Posterior vena cava (tissue), 2 donors: ENCODE measurements at places on chromosomes 11 and 22. TPM values are rescaled to one million over a fixed set of nuclear protein-coding genes. Genes with fewer than 3 reads are reported as not detected.

- no peak for DNase-seq
These were observed 25.2 kb downstream of the RAB39A start for GRCh38 chr11:107953446-107953845.

Gene PHLDA2
- 8.1 TPM for total RNA-seq

Gene HPX
- total RNA-seq = 1.2 TPM

DNA sequence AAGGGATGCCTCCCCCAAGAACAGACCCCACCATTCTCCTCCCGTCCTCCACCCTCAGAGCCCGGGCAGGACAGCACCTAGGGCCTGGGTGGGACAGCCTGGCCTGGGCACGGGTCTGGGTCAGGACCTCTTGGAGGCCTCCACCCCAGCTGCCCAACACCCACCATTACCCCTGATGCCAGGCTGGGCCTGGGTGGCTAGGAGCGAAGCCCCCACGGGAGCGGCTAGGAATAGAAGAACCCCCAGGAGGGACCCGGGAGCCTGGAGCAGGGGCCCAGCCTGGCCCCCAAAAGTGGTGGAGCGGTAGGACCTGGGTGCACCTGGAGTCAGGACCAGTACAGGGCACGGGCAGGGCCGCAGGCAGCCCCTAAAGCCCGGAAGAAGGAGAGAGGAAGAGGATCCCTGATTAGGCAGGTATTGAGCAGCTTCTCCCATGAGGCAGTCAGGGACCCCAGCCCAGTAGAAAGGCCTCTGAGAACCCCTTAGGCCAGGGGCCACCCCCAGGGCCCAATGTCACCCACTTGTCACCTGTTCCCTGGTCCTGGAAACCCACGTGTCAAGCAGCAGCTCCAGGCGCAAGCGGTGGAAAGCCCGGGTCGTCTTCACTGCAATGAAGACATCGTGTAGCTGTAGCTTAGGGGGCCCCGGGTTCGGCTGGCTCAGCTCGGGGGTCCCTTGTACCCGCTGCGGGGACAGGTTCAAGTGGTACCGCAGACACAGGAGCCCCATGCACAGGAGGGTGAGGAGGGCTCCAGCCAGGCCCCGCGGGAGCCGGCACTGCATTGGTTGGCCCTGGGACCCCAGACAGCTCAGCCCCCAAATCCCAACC lies 575 bp downstream of the MFNG start:
- DNase-seq = no peak

DNA sequence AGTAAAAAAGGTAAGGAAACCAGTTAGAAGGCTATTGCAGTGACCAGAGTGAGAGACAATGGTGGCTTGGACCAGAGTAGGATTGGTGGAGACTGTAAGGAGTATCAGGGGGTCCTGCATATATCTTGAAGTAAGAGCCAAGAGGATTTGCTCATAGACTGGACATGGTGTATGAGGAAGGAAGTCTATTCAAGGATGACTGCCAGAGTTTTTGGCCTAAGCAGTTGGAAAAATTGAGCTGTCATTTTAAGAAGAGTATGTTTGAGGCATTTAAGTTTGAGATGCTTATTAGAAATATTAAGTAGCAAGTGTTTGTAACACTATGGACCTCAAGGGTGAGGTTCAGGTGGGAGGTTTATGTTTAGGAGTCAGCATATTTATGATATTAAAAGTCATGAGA lies 596.6 kb downstream of the METTL15 start:
- no peak for DNase-seq

DNA sequence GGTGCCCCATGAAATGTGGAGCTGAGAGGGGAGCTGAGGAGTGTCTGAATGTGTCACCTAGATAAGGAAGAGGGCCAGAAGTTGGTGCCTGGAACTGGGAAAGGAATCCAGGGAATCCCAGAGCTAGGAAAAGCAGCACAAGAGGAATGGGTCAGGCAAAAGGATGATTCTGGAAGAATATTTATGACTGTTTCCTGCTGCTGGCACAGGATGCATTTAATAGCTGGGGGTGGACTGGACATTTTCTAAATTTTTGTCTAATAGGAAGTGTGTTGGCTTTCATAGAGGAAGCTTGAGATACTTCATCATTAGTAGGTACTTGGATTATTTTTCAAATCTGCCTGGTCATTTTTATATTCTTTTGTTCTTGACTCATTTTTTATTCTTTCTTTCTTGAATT lies 17.4 kb upstream of the MRGPRX2 start:
- DNase-seq = no peak

Gene MS4A12
- not detected for total RNA-seq

Gene SCGB1D2
- total RNA-seq = not detected

Gene CRYBB3
- not detected for total RNA-seq

Gene CD82
- total RNA-seq = 28.6 TPM

Gene RASGRP2
- 49.6 TPM for total RNA-seq

Gene KMT5B
- total RNA-seq = 34.3 TPM

DNA sequence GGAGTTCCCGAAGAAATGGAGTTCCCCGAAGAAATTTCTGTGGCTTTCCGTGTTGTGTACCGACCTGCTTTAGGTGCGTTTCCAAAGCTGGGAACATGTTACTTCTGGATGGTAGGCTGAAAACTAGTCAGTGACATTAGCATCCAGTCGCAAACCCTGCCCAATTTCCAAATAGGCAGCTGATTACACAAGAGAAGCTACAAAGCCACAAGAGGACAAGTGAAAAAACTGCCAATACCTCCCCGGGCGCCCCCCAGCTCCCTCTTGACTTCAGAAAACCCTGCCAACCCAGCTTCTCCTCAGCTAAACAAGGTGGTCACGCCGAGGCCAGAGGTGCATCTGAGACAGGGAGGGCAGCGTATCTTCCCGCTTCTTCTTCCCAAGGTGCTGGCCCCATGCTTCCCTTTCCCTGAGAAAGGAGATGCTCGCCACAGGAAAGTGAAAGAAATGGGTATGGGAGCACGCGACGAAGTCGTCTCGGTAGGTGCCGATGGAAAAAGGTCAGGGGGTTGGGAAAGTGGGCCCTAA lies 551 bp downstream of the AGBL2 start:
- no peak for DNase-seq

GRCh38 chr11:108912581-108912980 lies 247.7 kb downstream of the DDX10 start:
- DNase-seq = no peak

DNA sequence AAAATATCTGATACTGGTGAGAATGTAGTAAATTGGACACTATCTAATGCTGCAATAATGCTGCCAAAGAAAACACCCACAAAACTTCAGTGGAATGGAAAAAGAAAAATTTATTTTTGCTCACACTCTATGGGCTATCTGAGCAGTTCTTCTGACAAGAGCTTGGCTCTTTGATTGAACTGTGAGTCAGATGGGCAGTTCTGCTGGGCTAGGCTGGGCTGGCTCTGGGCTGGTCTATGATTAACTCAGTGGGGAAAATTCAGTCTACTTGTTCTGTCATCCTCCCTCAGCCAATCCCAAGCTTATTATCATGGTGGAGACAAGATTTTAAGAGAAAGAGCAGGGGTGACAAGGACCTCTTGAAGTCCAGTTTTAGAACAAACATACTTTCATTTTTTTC lies 1404.8 kb downstream of the LRRC4C start:
- DNase-seq = no peak

Gene ANO1
- total RNA-seq = 56.2 TPM

DNA sequence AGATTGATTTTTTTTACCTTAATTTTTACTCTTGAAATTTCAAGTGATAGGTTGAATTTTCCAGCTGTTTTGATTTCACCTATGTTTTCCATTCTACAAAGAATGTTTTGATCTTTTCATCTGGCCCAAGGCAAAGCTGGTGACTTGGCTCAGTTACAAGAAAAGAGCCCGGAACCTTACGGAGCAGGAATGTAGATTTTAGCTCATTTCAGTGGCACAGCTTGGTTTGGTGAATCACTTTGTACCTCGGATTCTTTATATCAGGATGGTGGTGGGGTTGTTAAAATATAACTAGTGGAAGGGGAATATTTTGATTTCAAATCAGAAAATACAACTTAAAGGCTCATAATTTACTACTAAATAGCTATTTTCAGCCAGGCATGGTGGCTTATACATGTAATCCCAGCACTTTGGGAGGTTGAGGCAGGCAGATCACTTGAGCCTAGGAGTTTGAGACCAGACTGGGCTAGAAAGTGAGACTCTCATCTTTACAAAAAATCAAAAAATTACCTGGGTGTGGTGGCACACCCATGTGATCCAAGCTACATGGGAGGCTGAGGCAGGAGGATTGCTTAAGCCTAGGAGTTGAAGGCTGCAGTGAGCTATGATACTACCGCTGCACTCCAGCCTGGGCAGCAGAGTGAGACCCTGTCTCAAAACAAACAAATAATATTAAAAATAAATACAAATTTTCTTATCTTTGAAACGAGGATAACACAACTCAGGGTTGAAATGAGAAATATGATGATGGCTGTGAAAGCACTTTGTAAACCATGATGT lies 9.4 kb upstream of the GRIK4 start:
- DNase-seq = no peak

DNA sequence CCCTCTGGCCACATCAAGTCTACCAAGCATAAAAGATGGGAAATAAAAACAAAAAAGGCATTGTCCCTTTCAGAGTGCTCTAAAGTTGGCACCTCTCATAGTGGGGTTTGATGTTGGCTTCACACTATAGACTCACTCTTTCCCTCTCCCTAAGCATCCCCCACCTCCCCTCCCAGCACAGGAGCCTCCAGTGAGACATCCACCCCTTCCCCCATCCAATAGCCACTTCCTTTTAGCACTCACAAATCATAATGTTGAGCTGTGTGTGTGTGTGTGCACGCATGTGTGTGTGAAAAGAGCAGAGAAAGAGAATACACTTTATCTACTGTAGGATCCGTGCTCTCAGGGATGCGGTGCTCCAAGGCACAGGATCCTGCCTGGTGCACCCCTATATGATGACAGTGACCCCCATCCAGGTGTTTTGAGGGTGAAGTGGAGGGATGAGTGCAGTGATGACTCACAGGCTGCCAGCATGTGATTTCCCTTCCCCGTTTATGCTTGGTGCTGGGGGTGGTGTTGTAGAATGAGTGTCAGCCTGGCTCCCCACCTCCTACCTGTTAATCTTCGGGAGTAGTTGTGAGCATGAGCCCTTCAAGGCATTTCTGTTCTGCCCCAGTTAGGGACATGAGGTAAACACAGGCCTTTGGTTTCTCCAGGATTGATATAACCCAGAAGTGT lies 235.2 kb upstream of the B3GAT1 start:
- no peak for DNase-seq

Gene CRYBA4
- not detected for total RNA-seq

DNA sequence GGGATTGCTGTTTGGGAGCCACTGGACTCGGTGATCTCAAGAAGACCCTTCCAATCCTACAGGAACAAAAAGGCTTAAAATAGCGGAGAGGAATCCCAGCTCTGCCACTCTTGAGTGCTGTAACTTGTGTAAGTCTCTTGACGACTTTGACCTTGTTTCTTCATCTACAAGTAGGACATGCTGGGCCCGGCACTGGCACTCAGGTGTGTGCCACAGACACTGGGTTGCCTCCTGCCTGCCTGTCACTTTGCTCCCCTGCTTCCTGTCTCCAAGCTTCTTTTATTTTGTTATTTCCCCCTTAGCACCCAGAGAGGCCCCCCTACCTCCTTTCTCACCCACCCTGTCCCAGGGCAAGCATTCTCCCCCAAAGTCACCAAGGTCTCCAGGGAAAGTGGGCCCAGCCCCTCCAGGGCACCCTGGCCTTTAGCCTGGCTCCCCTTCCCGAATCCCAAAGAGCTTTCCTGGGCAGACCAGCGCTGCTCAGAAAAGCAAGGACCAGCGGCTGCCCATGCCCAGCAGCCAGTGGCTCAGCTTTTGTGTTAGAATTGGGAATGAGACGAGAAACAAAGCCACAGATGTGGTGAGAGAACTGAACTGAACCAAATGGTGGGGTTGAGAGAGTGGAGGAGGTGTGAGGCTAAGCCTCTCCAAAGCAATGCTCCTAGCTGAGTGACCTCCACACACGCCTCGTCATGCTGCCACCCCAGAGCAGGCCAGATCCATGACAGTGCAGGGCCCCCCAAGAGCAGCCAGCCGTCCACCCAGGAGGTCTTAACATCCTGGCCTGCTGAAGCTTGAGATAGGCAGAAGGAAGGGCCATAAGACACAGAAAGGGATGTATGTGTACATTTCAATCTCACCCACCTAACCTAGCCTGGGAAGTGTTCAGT lies 4.5 kb downstream of the TRIM29 start:
- no peak for DNase-seq

GRCh38 chr11:20203831-20204230 lies 43.6 kb upstream of the DBX1 start:
- DNase-seq = no peak

- DNase-seq = peak; percentile 84
These were observed 535 bp downstream of the AQP11 start for GRCh38 chr11:77590194-77590782.

DNA sequence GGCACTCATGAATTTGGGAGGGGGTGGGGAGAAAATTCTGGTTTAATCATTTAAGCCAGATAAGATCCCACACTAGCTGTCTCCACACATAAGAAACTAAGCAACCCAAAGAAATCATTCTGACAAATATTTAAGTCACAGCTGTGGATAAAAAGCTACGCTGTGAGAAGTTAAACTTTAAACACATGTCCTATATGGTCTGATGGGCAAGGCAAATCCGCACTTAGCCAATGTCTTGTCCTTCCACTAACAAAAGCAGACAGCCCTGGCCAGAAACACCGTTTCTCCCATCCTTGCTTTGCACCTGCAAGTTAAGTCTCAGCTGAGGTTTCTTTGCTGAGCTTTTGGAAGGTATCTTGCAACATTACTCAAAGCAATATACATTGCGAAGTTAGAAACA lies 68.0 kb downstream of the ETS1 start:
- DNase-seq = no peak

Gene MPEG1
- total RNA-seq = 44.8 TPM

DNA sequence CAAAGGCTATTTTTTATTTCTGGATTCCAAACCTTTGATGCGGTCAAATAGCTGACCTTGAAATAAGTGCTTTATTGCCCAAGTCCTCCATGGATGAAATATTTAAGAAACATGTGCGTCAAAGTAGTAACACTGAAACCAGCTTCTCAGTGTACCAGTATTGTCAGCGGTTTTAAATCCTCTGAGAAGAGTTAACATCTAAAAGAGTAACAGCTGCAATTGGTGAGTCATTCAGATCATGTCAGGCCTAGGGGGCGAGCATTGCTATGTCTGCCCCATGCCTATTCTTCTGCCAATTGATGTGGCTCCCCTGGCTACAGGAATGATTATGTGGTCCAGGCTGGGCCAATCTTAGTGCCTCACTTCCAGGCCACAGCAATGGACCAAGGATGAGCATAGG lies 263.3 kb upstream of the SORL1-AS1 start:
- no peak for DNase-seq

GRCh38 chr11:92048415-92048814 lies 176.2 kb upstream of the FAT3 start:
- DNase-seq = no peak
